ENCODE measurements at places on chromosomes 7 and 10.

GRCh38 chr10:70432101-70432500 lies 9.4 kb downstream of the NODAL start:
- no peak for DNase-seq

DNA sequence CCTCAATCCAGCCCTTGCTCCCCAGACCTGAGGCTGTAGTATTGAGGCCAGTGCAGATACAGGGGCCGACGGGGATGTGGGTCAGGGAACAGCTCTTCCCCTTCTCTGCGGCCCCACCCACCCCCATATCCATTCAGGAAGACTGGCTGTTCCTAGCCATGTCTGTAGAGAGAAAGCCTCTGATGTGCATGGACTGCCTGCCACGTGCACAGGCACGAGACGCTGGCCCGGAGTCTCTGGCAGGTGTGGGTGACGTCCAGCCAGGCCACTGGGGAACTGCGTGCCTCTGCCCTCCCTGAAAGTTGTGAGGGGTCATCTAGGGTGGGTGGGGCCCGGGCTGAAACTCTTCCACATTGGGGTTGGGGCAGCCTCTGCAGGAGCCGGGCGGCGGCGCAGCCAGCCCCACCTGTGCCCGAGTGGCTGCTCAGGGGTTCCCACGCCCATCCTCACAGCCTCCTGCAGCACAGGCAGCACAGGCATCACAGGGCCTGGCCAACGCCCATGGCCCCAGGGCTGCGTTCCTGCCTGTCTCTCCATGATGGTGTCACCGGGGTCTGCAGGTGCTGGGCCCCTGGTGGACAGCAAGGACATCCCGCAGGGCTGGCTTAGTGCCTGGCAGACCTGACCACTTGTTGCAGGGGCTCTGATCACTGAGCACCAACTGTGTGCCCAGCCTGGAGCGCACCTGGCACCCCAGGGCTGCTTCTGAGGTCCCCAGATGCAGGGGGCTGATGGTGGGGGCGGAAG lies 27.5 kb downstream of the MICALL2 start:
- DNase-seq, result no peak

- no peak for DNase-seq
Measured at GRCh38 chr10:104100795-104101194, 15.1 kb upstream of the COL17A1 start.

DNA sequence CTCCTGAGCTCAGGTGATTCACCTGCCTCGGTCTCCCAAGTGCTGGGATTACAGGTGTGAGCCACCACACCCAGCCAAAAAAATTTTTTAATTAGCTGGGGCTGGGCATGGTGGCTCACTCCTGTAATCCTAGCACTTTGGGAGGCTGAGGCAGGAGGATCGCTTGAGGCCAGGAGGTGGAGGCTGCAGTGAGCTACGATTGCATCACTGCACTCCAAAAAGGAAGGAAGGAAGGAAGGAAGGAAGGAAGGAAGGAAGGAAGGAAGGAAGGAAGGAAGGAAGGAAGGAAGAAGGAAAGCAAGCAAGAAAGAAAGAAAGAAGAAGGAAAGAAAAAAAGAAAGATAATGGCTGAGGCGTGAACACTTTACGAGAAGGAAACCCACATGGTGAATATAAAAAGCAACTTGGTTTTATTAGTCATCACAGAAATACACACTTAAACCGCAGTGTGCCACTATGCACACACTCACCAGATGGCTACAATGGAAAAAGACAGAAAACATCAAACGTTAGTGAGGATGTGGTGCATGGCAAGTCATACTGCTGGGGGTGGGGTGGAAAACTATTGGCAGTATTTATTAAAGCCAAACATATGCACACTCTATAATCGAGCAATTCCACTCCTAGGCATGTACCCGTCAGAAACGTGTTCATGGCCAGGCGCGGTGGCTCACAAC lies 4.4 kb upstream of the CCL26 start:
- DNase-seq, result peak; percentile 92

DNA sequence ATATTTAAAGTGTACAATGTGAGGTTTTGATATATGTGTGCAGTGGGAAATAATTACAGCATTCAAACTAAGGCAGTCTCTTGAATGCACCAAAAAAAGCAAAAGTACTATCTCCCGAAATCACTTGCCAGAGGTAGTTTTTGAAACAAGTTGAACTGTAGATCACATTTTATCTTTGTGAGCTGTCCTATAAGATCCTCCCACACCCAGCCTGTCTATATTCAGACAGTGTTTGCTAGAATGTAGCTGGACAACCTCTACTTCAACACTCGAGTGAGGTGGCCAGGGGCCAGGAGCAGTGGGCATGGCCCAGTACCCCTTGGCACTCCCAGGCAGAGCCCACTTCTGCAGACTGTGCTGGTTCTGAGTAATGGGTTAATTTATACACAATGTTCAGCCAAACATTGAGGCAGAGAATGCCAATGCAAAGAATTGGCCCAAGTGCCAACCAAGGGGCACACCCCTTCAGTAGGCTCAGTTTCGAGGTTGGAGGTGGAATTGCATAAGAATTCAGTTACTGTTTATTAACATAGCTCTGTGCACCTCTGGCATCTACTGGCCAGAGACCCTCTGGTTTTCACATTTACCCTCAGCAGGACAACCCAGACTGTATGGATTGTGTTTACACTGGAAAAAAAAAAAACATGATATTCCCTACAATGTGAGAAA lies 70.5 kb downstream of the AHR start:
- DNase-seq, result no peak

- no peak for DNase-seq
Measured at GRCh38 chr7:8147760-8148463, 114.1 kb downstream of the ICA1 start.

GRCh38 chr7:66142996-66143395 lies 28.3 kb downstream of the CRCP start:
- DNase-seq, result no peak

- no peak for DNase-seq
Measured at GRCh38 chr7:23299770-23300300, 696 bp downstream of the MALSU1 start.

DNA sequence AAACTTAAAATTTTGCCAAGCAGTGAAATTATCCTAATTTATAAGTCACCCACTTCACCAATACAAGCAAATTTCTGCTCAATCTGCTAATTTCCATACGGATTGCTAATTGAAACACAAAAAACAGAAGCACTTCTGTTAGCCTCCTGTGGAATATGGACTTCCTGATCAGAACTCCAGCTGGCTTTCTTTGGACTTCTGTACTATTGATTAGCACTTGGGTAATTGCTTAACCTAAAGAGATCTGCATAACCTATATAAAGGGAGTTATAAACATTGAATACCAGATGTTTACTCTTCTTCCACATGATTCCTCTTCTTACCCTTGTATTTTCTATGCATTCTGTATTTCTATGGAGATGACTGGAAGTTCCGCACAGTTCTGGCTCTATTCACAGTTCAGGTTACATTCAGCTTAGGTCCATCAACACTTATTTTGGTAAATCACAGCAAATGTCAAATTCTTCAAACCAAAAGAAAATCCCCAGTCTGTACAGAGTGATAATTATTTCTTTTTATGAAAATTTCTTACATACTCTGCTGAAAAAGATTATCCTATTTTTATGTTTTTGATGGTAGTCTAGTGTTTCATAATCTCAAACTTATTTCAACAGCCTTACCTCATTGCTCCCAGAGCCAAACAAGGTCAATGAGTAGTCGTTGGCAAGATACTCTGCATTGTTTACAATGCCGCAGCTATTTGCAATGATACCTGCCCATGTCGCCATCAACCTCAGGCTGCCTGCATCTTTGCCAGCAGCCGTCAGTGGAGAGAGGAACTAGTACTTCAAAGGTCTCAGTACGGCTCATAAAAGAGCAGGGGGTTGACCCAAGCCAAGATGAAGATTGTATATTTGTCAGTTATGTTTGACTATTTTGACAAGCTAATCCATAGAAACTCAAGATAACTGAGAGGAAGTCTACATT lies 225.6 kb downstream of the AHR start:
- DNase-seq, result peak; percentile 76

- DNase-seq, result no peak
Measured at GRCh38 chr10:121310151-121310711, 288.0 kb downstream of the FGFR2 start.

GRCh38 chr7:69657331-69657730 lies 59.1 kb downstream of the AUTS2 start:
- no peak for DNase-seq

- no peak for DNase-seq
Measured at GRCh38 chr7:42186151-42186550, 50.9 kb downstream of the GLI3 start.

GRCh38 chr7:148014001-148014400 lies 576.6 kb upstream of the C7orf33 start:
- DNase-seq, result no peak

- DNase-seq, result peak; percentile 20
Measured at GRCh38 chr7:1466524-1467271, 7.4 kb upstream of the MICALL2 start.

- no peak for DNase-seq
Measured at GRCh38 chr10:84065804-84066601, 73.3 kb upstream of the GHITM start.

DNA sequence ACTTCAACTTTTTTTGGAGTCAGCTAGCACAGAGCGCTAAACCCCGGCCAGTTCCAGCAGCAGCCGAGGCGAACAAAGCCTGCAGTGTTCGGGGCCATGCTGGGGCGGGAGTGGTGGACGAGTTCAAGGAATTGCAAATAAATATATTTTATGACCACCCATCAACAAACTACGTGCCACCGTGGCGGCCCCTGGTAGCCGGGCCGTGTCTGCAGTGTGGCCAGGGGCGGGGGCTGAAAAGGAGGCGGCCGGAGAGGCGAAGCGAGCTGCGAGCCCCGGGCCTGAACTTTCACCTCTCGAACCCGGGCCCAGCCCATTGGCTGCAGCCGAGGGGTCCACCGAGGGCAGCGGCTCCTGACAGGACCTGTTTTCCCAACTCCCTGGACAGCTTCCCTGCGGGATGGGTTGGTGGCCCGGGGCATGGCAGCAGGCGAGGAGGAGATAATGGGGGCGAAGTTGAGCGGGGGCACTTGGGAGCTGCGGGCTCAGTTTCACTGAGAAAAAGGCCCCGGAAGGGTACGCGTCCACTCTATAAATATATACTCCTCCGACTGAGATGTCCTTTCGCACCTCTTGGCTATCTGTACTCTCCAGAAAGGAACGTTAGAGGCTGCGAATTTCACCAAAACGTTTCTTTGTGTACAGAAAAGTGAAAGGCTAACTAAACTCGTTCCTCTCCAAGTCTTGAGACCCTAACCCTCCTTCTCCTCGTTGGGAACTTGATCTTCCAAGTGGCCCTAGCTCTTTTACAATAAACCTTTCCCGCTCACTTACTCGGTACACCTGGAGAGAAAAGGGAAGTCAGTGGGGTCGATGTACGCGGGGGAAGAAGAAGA lies 164.6 kb upstream of the PPP1R3A start:
- DNase-seq, result no peak

GRCh38 chr7:86963599-86964230 lies 95.7 kb downstream of the ELAPOR2 start:
- no peak for DNase-seq

- peak; percentile 33 for DNase-seq
Measured at GRCh38 chr7:106767498-106768323, 97.4 kb upstream of the PIK3CG start.

GRCh38 chr7:332646-333392 lies 42.8 kb downstream of the FOXL3 start:
- no peak for DNase-seq

- DNase-seq, result no peak
Measured at GRCh38 chr7:79452495-79453265, 787 bp downstream of the MAGI2 start.

DNA sequence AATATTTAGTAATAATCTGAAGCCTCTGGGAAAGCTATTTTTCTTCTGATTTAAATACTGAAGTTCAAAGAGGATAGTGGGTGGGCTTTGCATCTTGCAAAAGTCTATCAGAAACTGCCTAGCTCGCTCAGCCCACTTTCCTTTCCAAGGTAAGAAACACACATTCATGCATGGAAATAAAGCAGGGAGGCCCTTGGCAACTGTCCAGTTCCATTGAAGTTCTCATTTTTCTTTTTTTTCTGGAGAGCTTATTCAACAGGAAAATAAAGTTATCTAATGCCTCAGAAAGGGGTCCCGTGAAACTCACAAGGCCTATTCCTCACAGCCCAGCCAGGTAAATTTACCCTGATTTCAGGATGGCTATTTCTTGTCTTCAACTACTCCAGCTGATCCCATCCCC lies 654.9 kb downstream of the KCNMA1 start:
- DNase-seq, result no peak

DNA sequence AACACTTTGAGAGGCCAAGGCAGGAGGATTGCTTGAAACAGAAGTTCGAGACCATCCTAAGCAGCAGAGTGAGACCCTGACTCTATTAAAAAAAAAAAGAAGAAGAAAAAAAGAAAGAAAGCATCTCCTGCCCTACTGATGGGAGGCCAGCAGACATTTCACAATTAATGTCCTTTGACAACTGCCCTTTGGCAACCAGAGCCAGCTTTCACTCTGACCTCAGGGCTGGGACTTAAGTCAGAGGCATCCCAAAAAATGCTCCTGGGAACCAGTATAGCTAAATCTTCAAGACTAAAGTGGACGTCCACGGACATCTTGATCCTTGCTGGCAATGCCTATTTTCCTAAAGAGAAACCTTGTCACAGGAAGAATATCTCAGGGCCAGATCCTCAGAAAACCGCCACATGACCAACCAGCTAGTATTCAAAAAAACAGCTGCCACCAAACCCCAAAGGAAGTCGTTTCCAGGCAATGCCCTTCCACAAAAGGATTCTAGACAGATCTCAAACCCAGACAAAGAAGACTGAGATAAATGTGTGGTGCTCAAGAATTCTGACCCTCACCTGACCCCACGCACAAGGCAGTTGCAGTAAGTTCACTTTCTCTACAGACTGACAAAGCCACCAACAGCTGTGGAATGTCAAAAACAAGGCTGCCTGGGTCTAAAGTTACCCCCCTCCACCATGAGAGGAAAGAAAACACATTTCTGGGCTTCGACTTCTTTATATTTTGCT lies 18.4 kb downstream of the GFRA1 start:
- no peak for DNase-seq

DNA sequence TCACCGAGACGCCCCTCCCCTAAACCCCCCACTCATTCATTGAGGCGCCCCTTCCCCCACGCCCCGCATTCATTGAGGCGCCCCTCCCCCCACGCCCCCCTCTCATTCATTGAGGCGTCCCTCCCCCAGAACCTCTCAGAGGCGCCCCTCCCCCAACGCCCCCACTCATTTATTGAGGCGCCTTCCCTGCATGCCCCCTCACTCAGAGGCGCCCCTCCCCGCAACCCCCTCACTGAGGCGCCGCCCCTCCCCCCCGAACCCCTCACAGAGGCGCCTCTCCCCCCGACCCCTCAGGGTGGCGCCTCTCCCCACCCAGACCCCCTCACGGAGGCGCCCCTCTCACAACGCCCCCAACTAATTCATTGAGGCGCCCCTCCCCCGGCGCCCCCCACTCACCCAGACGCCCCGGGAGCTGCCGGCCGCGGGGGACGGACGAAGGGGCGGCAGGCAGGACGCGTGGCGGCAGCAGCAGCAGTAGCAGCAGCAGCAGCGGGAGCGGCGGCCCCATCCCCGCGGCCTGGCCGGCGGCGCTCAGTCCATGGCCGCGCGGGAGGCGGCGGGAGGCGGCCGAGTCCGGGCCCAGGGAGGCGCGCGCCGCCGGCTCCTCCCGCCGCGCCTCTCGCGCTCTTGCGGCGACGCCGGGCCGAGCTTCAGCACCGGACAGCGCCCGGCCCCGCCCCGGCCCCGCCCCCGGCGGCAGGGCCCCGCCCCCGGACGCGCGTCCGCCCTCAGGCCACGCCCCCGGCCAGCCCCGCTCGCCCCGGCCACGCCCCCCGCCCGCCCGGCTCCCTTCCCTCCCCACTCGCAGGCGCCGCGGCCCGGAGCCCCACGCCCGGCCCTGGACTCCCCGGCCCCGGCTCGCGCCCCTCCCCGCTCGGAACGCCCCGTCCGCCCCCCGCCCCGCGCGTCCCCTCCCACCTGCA lies at the start of gene PTPRN2:
Gene PTPRN2, minus strand, starts transcription at position 662 of the 923 bp plus-strand sequence.
- DNase-seq, result no peak
